Activated CD4-positive, alpha-beta T cell treated with anti-CD3 and anti-CD28 coated beads, Interleukin-10, Interleukin-2, amounts not matched to agents 100 ng/mL and 50 ng/mL, durations not matched to agents 16 hours and 8 hours (primary cell): ENCODE measurements at places on chromosomes 16 and 17.
A peak's percentile ranks its signal among the peaks of the same experiment; 100 is the strongest.

DNA sequence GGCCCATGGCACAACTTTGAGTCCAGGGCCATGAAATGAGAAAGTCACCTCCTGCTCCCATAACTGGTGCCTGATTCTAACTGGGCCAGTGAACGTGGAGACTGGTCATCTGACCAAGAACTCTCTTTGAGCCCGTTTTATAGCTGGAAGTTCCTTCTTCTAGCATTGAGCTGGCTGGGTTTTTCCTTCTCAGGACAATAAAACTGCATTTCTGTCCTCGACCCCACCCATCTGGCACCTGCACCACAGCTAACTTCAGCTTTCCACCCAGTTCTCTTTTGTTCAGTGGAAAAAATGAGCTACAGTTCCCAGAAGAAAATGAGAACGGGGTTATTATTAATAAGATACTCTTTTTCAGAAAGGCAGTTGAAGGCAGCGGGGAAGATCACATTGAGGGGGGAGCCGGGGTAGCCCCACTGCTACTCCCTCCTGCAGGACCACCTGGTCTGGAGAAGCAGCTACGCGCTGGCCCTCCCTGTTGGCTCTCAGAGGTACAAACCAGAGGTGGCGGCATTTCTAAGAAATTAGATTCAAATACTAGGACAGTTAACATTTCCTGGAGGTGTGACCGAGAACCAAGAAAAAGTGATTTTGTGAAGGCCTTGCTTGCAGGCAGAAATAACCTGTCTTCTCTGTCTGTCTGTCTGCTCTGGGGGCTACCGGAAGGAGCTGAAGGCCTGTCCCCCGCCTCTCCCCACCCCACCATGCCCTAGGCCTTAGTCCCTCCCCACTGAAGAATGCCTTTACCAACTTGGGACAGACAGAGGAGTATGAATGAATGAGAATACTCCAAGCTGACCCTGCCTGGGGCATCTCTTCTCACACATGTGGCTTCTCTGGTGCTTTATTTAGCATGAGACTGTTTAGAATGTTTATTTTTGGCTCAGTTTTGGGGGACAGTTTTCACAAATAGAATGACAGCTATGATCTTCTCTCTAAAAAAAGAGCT, 123.9 kb downstream of the XYLT1 start:
- peak; percentile 67 for DNase-seq

DNA sequence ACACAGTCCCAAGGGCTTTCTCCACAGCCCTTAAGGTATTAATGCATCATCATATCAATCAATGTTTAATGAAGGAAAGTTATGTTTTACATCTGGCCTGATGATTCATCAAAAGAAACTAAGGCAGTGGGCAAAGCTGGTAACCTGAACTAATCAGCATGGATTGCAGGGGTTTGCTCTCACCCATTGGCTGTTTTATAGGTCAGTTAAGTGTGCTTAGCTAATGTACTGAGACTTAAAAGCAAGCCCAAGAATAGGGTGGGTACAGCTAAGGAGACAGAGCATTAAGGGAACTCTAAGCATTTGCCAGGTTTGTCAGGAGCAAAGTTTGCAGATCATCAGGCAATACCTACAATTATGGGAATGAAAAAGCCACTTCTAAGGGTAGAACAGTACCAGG, 1247.6 kb downstream of the CDH8 start:
- DNase-seq = no peak

DNA sequence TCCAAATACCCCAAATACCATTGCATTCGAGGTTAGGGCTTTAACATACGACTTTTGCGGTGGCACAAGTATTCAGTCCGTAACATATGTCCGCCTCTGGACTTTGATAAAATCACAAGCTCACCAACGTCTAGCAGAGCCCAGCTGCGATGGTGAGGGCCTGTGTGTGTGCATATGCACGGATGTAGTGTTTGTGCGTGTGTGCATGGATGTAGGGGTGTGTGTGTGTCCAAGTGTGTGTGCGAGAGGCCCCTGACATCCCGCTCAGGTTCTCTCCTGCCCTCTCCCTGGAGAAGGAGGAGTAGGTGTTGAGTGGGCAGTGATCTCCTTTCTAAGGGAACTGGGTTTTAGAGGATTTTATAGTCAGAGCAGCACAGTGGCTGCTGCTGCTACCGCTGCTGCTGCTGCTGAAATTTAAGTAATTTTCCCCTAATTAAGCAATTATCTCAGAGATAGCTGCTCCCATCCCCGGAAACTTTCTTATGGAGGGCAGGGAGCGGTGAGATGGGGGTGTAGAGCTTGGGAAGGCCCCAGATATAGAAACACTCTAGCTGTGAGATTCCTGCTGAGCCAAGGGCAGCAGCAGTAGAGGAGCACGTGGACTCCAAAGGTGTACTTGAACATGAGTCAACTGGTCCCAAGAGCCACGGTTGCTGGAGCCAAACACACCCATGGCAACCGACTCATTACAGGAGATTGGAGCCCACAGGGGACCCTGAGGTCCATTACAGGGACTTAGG, 121.7 kb upstream of the SDK2 start:
- DNase-seq = no peak

DNA sequence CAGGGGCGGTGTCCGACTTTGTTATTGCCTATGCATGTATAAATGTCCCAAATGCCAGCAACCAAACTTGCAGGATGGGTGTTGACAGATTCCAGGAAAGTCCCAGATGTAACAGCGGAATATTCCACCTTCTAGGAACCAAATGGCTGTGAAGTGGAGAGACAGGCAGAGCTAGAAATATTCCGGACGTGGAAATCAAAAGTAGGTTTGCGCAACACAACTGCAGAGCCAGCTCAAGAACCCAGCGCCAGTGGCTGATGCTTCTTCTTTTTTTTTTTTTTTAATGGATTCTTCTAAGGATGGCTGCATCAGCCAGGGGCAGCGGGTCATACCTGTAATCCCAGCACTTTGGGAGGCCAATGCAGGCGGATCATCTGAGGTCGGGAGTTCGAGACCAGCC, 601.7 kb downstream of the MAF start:
- DNase-seq = no peak

DNA sequence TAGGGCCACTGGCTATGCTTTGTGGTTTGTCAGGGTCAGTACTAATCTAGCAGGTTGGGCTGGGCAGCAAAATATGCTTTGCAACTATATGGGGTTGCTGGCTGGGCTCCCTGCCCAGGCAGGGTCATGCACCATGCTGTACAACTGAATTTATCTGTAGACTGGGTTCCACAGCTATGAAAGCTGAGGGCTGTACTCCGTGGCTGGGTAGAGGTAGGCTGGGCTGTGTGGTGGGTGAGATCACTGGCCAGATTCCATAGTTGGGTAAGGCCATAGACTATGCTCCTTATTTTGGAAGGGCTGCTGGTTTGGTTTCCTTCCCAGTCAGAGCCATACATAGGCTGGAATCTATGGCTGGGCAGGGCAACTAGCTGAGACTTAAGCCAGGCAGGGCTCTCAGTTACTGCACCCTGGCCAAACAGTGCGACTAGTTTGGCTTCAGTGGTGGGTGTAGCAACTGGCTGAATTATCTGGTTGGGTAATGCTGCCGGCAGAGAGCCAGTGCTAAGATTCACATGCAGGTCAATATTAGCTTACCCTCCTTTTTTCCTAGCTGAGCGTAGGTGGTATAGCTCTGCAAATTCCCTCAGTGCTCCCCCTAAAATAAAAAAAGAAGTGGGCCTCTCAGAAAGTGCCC, 769.1 kb upstream of the CDH8 start:
- DNase-seq = no peak

DNA sequence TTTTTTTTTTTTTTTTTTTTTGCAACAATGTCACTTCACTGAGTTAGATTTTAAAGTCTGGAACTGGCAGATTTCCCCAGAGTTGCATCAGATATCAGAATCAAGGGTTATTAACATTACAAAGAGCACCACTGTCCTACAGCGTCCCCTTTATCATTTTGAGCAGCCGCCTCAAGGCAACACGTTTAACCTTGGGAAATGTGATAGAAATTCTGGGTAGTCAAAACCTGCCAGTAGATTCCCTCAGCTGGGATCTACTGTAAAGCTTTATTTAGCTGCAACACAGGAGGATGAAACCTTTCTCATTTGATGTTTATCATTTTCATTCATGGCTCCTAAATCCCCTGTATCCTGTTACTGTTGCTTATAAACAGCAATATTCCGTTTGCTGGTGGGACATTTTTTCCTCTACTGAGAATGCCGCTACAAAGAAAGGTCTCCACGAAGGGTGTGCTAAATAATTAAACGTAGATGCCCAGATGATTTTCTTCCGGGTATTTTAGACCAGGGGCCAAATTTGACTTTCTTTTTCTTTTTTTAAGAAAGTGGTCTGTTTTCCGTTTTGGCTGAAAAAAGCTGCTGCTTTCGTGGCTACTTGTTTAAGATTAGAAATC, 436.1 kb upstream of the GOT2 start:
- no peak for DNase-seq

- no peak for DNase-seq
These were observed 131.0 kb upstream of the NUDT7 start for GRCh38 chr16:77591347-77591746.

GRCh38 chr16:46932802-46933201, 40.7 kb downstream of the DNAJA2 start:
- no peak for DNase-seq

DNA sequence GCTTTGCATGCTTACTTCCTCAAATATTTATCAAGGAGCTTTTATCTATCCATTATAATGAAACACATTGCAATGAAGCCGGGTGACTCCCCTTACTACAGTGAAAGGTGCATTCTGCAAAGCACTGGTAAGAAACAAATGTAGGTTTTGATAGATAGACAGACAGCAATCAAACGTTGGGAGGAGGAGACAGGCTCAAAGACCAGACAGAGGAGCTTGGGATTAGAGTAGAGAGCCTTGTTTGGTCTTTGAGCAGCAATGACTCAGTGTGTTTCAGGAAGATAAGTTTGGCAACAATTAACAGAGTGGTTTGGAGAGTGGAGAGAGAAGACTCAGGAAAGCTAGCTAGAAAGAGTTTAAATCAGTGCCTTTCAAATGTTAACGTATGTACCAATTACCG, 68.8 kb downstream of the ZNF18 start:
- DNase-seq = no peak

GRCh38 chr17:55417411-55418268, 4.0 kb downstream of the MMD start:
- DNase-seq = no peak

- no peak for DNase-seq
These were observed 239.4 kb downstream of the MRTFB start for GRCh38 chr16:14310519-14310991.

GRCh38 chr16:52592778-52593177, 45.8 kb upstream of the TOX3 start:
- DNase-seq = no peak

GRCh38 chr17:4148611-4149308, 5.8 kb downstream of the CYB5D2 start:
- DNase-seq = no peak

- DNase-seq = no peak
These were observed 68.1 kb upstream of the CES5A start for GRCh38 chr16:55943267-55943666.

GRCh38 chr17:32943206-32943605, 15.3 kb downstream of the TMEM98 start:
- no peak for DNase-seq

DNA sequence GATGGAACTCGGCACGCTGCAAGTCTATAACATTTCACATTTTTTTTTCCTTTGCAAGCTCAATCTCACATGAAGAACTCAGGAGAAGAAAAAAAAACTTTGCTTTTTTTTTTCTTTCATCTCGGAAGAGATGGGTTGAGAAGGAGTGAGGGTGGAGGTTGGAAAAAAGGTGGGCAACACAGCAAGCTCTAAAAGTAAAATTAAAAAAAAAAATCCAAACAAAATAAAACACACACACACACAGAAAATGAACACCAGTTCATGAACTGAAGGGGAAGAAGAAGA, 2.5 kb downstream of the MAF start:
- DNase-seq = no peak

DNA sequence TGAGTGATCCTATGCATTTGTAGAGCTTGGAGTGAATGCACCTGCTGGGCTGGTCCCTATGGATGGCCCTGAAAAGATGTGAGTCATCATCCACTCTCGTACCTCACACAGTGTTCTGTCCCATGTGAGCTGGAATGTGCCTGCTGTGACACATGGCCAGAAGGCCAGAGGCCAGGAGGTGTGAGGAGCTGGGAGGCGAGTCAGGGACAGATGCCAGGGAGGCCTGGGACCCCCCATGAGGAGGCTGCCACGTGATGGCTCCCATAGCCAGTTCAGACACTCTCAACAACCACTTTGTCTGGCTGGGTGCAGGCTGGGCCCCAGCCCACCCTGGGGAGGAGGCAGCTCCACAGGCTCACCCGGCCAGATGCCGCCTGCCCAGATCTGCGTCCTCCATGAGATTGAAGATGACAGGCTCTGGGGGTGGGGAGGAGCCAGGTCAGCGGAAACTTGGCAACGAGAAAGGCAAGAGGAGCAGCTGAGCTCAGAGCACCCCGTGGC, 168.8 kb downstream of the C16orf78 start:
- DNase-seq = no peak

- no peak for DNase-seq
These were observed 36.1 kb upstream of the ATP2C2 start for GRCh38 chr16:84331998-84332780.

DNA sequence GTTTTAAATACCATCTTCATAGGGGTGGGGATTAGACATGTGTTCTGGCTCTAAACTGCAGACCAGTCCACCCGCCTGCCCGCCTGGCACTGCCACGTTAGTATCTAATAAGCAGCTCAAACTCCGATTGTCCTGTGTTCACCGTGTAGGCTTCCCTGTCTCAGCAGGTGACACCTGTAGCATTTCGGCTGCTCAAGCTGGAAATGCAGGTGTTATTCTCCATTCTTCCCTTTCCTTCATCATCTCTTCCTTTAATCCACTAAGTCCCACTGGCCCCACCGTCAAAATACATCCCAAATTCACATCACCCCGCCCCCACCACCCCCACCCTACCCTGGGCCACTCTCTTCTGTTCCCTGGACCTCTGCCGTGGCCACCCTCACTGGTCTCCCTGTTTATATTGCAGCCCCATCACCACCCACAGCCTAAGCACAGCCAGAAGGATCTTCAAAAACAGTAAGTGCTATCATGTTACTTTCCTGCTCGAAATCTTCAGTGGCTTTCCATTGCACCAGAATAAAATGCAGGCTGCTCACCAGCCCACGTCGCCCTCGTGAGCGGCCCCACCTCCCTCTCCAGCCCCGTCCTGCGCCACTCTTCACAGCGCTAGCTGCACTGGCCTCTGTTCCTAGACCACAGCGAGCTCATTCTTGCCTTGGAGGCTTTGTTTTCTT, 65.1 kb downstream of the RTN4RL1 start:
- DNase-seq = no peak

DNA sequence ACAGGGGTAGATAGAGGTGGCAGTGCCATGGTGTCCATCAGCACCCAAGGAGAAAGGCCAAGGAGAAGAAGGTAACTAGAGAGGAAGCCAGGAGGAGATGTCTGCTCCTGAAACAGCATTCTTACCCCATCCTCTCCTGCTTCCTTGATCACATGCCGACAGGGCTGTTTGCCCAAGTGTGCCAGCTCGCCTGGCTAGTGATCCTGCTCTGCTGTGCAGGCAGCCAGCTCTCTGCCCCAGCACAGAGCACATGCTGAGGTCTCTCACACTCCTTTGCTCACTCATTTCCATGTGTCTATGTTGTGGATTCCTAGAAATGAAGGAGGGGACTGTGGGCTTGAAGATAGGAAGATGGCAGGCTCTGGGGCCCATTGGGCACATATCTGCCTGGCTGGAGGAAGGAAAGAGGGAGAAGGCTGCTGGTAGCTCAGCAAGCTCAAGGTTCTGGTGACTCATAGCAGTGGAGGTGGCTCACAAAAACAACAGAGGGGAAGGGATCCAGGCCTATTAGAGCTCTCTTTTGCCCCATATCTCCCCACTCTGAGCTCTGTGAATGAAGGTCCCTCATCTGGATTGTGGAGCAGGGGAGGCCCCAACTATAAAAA, 54.3 kb downstream of the NEUROD2 start:
- no peak for DNase-seq
